Placental pericyte (primary cell): ENCODE measurements at places on chromosomes 6 and 20. TPM values are rescaled to one million over a fixed set of nuclear protein-coding genes. Genes with fewer than 3 reads are reported as not detected.

R3HDML gene
- total RNA-seq: not detected in 2 replicates

SIRPB1 gene
- 1.4 and 2.2 TPM in 2 replicates for total RNA-seq

KCNK15 gene
- total RNA-seq: under 0.01 TPM in 1 of 2 replicates, not detected in the other

BMP7 gene
- total RNA-seq: not detected in 2 replicates

FNDC1 gene
- total RNA-seq: under 0.01 TPM in 2 replicates

ZNF334 gene
- total RNA-seq: 1.1 and 4.6 TPM in 2 replicates

PLAGL2 gene
- 5.3 and 6.8 TPM in 2 replicates for total RNA-seq

TNFRSF6B gene
- 3.9 and 35.9 TPM in 2 replicates for total RNA-seq
